ENCODE measurements at places on chromosomes 5 and 9.

GRCh38 chr9:126658956-126659555, 45.3 kb downstream of the LMX1B start:
- DNase-seq: no peak

- DNase-seq: no peak
Observed at GRCh38 chr9:113609562-113610318, 146.2 kb downstream of the RGS3 start.

- DNase-seq: no peak
Observed at GRCh38 chr9:98262056-98262455, 6.6 kb upstream of the TBC1D2 start.

GRCh38 chr5:1728846-1729245, 70.8 kb downstream of the MRPL36 start:
- no peak for DNase-seq

- DNase-seq: no peak
Observed at GRCh38 chr5:79512471-79513307, 1.2 kb downstream of the HOMER1 start.

GRCh38 chr9:88804254-88804596, 187.0 kb upstream of the S1PR3 start:
- DNase-seq: no peak

DNA sequence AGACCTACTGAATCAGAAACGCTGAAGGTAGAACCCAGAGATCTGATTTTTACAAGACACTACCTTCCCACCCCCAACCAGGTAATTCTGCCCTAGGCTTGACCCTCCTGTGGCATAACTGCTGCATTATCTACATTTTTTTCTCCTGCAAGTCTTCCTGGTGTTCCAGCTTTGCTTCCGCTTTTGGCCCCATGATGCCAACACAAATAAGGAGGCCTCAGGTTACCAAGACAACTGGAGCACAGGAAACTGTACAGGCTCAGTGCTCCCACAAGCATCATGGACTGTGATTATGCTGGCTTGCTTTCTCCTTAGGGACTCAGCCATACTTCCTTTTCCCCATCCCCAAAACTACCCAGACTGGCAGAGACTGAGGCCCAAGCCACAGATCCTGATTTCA, 6.6 kb upstream of the MSMP start:
- no peak for DNase-seq

- no peak for DNase-seq
Observed at GRCh38 chr9:84589542-84589941, 80.0 kb upstream of the NTRK2 start.

DNA sequence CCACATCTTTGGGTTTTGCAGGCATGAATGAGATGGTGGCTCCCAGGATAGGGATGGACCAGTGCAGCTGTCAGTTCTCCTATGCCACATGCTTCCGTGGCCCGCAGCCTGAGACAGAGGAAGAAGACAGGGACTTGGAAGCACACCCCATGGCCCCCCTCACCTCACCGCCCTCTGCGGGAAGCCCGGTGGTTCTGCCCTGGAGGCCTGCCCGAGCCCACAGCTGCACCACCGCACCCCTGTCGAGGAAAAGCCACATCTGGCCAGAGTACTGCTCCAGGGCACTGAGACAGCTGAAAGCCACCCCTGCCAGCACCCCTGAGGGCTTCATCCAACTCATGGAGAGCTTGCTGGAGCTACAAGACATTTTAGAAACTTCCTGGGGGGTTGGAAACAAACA, 7.6 kb upstream of the TRMT10B start:
- no peak for DNase-seq

DNA sequence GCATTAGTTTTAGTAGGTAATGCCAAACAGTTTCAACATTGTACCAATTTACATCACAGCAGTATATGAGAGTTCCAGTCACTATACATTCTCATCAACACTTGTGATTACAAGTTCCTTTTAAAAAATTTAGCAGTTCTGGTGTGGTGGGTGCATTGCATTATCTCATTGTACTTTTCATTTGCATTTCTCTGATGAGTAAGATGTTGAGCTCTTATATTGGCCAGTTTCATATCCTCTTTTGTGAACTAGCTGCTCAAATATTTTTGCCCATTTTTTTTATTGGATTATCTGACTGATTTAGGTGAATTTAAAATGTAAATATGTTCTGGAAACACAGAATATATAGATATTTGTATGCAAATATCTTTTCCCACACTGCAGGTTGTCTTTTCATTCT, 160.9 kb upstream of the NR3C1 start:
- no peak for DNase-seq

GRCh38 chr9:84710701-84711397, 41.3 kb downstream of the NTRK2 start:
- DNase-seq: no peak

GRCh38 chr5:81202655-81203054, 30.5 kb upstream of the CKMT2 start:
- DNase-seq: no peak

DNA sequence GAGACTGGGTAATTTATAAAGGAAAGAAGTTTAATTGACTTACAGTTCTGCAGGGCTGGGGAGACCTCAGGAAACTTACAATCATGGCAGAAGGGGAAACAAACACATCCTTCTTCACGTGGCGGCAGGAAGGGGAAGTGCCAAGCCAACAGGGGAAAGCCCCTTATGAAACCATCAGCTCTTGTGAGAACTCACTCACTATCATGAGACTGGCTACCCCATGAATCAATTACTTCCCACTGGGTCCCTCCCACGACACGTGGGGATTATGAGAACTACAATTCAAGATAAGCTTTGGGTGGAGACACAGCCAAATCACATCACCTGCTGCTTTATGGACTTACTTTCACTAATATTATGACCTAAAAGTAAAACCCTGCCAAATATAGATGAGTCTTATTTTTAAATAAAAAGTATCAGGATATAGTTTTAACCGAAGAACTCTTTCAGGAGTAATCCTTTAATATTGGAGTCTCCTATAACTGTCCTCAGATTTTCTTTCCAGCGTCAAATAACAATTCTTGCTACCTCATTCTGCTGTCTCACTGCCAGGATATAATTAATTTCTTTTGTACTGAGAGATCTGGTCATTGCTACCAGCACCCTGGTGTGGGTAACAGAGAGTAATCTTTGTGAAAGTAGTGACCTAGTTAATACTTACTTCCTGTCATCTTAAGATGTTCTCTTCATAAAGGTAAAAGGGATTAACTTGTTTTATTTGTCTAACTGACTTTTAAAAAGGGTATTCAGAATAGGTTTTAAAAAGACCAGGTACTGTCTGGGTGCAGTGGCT, 68.6 kb downstream of the NLN start:
- peak; percentile 17 for DNase-seq

DNA sequence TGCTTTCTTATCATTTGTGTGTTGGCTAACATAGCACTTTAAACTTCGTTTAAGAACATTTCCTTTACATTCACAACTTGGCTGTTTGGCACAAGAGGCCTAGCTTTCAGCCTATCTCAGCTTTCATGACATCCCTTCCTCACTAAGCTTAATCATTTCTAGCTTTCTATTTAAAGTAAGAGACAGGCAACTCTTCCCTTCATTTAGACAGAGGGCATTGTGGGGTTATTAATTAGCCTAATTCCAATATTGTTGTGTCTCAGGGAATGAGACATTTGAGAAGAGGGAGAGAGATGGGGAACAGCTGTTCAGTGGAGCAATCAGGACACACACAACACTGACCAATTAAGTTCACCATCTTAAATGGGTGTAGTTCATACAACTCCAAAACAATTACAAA, 51.0 kb upstream of the OR2K2 start:
- DNase-seq: no peak

GRCh38 chr9:120931231-120932085, 4.9 kb upstream of the TRAF1 start:
- DNase-seq: no peak

DNA sequence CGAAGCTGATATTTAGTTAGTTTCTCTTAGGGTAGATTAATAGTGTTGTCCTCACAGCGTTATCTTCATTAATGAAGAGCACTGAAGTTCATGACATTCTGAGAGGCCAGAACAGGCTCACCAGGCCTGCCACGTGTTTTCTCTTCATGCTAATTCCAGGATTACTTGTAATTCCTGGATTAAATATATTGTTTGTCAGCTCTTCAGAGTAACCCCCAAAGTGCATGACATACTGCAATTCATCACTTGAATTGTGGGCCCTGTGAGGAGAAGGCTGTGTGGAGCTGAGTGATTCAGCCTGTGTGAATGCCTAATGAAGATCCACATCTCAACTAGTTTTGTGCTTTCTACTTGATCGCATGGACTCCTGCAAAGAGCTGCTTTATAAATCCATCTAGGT, 401.0 kb upstream of the ADAMTSL1 start:
- DNase-seq: no peak

- no peak for DNase-seq
Observed at GRCh38 chr5:139638736-139639618, 9.2 kb upstream of the CXXC5 start.

Data from stimulated activated CD4-positive, alpha-beta T cell treated with anti-CD3 and anti-CD28 coated beads, Interleukin-15, amount 100 ng/mL, for 48 hours (primary cell).